Muscle of arm (tissue), 14 donors: ENCODE measurements at places on chromosomes 4 and X.
A peak's percentile ranks its signal among the peaks of the same experiment; 100 is the strongest.

- DNase-seq: no peak
These were observed 53.0 kb upstream of the DAPP1 start for GRCh38 chr4:99763635-99764101.

GRCh38 chr4:115675719-115676118 is 562.3 kb upstream of the NDST4 start:
- DNase-seq: no peak

GRCh38 chr4:82900411-82901182 is at the start of gene THAP9:
Gene THAP9, plus strand, starts transcription at chr4:82900735. Its CDS starts 68 bp downstream, at chr4:82900803.
- peak; percentile 99 for DNase-seq

- DNase-seq: no peak
These were observed 26.7 kb downstream of the PNMA6E start for GRCh38 chrX:153374426-153374825.

GRCh38 chrX:106899841-106900240 is 3.3 kb downstream of the RIPPLY1 start:
- no peak for DNase-seq

GRCh38 chr4:87532907-87533306 is 3.7 kb upstream of the SPARCL1 start:
- DNase-seq: no peak

DNA sequence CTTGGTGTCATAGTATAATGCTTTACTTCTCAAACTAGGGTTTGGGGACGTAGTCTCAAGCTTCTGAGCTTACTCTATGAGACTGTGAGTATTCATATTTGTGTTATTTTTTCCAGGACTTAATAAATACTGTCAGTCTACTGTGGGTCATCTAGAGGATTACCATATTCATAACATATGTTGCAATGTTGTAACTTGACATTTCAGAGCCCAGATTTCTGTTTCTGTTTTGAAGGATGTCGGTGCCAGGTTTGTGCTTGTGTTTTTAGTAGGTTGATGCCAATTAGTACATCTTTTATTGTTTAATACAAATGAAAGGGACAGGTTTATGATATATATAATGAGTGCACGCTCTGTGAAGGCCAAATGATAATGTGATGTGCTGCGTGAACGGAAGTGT is 69.6 kb downstream of the SPANXN4 start:
- peak; percentile 5 for DNase-seq

GRCh38 chrX:1502241-1502640 is 34.7 kb downstream of the P2RY8 start:
- DNase-seq: no peak

DNA sequence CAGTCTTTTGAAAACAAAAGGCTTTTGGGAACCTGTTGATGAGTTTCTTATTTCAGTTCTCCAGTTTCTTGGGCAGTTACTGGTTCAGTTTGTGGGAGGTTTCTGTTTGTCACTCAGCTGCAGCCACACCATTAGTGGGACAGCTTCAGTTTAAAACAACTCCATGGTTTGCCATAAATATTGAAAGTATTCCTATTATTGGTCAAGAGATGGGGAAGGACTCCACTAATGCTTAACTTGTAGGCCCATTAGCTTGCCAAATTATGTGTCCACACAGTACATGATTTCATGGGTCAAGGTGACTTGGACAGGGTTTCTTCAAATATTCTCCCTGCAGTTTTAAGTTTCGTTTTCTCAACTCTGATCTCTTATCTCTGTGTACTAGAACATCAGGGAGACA is 15.5 kb upstream of the ASIC5 start:
- no peak for DNase-seq

GRCh38 chrX:68249903-68250302 is 183.4 kb downstream of the OPHN1 start:
- DNase-seq: no peak

DNA sequence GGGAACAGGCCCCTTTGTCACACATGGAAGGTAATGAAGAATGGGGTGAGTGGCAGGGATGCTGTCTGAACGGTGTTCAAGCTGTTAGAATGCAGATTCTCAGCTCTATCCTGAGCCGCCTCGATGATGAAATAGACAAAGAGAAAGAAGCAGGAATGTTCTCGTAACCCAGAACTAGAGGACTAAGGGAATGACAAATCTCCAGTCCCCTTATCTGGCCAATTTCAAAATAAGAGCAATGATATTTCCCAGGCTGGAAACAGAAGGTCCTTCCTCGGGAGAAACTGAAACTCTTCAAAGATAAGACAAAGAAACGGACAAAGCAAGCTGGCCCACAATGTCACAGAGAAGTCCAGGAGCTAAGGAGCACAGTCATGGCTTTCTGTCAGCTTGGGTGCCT is 29.5 kb upstream of the MTNR1A start:
- no peak for DNase-seq
